ENCODE measurements at places on chromosomes 7 and 10.

DNA sequence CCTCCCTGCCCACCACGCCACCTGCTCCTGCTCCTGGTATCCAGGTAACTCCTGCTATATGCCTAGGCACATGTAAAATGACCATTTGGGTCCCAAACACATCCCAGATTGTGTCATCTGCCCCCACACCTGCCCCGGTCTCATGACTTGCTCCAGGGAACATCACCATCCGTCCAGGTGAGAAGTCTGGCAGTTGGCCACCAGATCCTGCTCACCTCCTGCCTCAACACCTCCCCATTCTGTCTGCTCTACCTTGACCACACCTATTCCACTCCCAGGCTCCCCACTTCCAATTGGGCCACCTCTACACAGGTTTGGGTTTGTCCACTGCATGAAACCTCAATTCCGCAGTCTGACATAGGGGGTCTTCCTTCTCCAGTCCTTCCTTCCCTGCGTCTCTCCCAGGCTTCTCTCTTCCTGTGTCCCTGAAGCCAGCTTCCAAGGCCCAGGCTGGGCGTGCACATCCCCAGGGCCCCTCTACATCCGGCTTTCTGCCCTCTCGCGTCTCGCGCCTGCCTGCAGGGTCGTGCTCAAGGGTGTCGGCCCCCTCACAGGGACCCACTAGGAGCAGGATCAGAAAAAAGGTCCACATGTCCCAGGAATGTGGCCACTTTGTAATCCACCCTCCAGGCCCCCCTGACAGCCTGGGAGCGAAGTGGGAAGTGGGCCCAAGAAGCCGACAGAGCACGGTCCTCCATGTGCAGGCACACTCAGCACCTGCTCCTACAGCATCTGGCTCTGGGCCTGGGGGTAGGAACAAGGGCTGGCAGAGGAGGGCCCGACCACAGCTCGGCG lies 49.3 kb upstream of the DAGLB start:
- no peak for DNase-seq

DNA sequence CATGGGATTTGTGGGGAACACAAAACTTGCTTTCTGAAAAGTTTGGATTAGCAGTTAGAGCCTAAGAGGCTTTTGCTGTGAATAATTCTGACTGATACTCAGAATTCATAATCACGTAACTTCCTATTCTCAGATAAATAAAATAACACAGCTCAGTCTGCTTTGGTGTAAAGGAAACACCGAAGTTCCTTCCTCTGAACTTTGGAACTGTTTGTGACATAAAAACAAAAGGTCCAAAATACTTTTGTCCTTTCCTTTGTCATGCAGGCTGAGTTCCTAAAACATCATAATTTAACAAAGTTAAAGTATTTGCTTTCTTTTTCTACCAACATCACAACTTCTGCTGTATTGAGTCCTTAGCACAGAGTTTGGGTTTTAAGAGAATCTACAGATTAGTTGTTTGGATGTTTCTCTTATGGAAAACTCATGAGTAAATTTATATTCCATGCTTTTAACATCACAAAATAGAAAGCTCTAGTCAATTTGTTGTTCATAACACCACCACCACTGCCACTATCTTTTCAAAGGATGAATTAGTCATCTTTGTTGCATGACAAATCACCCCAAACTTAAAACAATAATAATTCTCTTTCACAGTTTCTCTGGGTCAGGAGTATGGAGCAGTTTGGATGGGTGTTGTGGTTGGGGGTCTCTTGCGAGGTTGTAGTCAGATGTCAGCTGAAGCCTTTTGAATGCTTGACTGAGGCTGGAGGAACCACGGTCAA lies 123.4 kb downstream of the REEP3 start:
- no peak for DNase-seq

GRCh38 chr10:117921421-117921820 lies 125.3 kb downstream of the RAB11FIP2 start:
- DNase-seq, result no peak

DNA sequence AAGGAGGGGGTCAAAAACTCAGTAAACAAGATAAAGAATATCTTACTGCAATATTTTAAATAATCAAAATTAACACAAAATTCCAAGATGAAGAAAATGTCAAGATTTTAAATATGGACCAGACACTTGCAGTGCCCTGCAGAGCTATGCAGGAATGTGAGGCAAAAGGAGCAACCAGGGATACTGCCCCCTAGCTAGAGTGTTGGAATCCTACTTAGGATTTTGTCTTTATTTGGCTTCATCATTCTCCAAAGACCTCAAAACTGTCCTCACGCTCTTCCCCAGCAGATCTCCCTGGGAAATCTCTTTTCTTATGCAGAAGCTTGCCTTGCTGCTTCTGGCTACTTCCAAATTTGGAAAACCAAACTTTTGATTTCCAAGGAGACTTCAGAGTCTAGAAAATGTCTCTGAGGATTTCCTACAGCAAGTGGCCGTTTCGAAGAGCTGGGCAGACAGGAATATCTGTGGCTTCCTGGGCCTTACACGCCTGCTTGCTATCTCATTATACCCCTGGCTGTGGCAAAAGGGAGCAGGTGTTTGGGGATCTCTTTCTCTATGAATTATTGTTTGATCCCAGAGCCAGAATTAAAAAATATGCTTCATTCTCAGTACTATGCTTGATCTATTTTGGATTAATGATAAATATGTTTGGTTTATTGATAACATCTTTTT lies 232.2 kb upstream of the BMPER start:
- DNase-seq, result no peak

DNA sequence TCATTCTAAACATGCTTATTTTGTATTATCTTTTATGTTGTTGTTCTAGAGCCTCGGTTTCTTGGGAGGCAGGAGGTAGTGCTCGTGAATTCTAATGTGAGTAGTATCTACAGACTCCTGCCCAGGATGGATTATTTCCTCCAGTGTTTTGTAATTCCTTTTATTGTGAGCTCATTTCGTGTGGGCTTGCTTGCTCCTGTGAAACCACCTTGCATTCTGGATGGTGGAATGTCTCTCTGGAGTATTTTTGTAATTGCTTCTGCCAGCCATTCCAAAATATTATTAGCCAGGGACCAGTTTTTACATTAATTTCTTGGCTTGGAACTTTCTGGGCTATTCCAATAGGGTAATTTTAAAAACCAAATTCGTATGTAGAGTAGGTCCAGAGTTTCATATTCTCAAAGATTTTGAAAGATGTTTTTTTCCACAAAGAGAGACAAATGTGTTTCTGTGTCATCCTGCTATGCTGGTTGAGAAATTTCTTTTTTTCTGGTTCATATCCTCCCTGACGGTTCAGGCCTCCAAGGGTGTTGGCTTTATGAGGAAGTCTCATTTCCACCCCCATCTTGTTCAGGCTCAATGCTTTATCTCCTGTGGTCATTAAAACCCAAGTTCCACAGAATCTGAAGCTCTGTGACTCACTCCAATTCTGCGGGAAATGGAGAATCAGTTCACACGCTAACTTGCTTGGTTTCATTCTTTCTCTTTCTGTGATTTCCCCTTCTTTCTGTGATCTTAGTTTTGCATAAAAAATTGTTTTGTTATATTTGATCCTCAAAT lies 41.7 kb upstream of the CALD1 start:
- peak; percentile 69 for DNase-seq

- DNase-seq, result no peak
Measured at GRCh38 chr7:145539910-145540309, 576.7 kb upstream of the CNTNAP2 start.

DNA sequence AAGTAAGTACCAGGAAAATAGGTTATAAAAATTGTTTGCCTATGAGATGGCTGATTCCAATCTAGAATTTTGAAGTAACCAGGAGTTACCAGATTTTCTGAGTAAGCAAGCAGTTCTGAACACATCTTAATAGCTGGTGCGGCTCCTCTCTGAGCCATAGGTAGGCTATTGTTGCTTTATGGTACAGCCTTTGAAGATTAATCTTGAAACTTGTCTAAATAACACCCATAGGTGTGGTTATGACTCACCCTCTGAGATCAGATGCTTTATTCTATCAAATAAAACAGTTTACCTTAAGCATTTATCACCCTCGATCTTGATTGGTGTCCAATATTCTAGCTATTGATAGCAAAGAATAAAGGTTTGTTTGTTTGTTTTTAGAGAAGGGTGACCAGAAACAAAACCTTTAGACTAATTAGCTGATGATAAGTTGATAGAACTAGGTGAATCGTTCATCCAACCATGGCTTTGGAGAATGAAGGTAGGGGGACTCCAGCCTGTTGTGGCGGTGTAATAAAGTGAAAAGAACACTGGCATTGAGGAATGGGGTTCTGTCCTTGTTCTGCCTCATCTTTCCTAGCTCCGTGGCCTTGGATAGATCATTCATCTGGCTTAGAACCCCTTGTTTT lies 72.2 kb downstream of the VTI1A start:
- no peak for DNase-seq

GRCh38 chr10:113131613-113132261 lies 181.7 kb downstream of the TCF7L2 start:
- no peak for DNase-seq

DNA sequence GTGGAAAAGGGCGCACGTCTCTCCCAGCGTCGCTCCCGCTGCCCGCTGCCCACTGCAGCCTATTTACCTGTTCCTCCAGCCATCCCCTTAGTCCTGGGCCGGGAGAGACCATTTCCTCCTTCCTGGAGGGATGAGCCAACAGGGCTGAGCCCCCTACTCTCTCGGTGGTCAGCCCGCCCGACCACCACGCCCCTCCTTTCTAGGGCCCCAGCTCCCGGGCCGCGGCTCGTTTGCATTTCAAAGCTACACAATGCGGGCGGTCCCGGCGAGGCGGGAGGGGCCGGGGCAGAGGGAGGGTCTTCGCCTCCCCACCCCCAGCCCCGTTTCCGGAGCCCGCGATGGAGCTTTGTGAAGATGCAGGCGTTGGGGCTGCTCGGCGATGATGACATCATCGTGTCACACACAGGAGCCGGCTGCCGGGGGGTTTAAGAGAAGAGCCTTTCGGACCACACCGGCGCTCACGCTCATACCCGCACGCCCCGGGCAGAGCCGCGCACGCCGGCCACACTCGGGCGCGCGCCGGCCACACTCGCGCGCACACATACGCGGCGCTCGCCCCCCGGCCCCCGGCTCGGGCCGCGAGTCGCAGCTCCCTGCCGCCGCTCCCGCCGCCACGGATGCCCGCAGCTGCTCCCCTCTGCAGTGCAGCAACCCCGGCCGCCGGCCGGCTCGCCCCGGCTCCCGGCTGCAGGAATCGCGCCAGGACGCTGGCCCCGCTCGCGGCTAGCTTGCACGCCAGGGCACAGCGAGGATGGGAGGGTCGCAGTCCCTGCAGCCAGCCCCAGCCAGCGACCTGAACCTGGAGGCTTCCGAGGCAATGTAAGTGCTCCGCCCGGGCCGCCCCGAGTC lies 107.7 kb upstream of the BTBD16 start:
- no peak for DNase-seq

GRCh38 chr10:78804411-78805032 lies 264.2 kb upstream of the ZMIZ1 start:
- no peak for DNase-seq

DNA sequence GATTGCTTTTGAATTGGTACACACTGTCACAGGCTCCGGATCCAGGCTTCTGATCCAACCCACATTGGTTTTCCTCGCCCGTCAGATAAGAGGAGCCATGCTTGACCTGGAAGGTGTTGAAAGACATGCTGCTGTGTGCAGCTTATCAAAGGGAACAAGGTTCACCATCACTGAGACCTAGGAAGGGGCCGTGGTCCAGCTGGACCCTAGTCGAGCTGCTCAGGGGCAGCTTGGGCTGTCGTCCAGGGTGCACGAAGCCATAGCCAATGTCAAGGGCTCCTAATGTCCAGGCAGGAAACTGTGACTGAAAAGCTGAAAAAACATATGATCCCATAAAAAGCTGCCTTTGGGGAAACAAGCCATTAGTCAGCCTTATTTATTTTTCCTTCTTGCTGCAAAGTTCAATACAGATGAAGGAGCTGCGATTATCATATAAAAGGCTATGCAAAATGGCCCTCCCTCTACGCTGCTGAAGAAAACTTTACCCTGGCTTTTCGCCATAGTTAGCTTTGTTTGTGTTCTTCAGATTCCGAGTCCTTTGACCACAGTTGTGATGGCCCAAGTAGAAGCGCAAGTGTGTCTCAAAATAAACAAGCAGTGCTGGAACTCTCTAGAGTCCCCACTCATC lies 118.0 kb downstream of the CREB5 start:
- DNase-seq, result no peak

DNA sequence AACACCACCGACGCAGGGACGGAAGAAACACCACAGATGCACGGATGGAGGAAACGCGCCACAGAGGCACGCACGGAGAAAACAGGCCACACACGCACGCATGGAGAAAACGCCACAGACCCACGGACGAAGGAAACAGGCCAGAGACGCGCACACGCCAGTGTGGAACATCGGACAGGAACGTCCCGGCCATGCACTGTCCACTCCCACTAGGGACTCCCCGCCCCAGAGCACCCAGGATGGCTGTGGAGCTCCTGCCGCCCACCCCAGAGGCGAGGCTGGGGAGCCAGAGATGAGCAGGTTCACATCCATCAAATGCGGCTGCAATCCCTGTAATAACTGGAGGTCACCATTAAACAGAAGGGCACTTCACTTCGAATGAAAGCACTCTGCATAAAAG lies 17.3 kb downstream of the DIP2C start:
- DNase-seq, result no peak
